ENCODE measurements at places on chromosomes 3 and 15.

GRCh38 chr15:79179108-79179561 lies 88.6 kb upstream of the RASGRF1 start:
- DNase-seq = no peak

DNA sequence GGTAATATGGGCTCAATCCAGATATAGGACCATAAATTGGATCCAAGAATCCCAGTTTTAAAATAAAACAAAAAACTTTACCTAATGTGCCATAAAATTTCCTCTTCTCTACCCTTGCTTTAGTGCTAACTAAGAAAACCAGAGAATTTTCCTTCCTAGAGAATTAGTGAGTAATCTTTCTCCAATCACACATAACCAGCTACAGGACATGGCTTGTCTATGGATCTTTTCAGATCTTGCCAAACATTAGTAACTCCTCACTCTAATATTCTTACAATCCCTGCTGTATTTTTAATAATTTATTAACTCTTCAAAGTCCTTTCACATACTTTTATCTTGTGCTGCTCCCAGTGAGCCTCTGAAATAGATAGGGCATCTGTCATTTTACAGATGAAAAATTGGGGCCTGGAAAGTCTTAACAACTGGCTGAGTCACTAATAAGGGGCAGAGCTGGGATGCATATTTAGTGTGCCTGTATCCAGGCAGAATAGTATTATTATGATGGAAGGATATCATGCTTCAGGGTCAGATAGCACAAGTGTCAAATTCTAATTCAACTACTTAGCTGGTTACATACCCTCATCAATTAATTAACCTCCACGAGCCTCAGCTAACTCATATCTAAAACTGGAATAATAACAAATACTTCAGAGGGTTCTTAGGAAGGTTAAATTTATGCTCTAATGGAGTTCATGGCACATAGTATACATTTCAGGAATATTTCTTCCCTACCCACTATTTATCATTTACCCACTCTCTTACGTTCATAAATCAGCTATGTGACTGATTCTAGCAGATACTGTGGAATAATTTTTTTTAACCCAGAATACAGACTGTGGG lies 5.6 kb downstream of the ZBED2 start:
- DNase-seq = no peak

DNA sequence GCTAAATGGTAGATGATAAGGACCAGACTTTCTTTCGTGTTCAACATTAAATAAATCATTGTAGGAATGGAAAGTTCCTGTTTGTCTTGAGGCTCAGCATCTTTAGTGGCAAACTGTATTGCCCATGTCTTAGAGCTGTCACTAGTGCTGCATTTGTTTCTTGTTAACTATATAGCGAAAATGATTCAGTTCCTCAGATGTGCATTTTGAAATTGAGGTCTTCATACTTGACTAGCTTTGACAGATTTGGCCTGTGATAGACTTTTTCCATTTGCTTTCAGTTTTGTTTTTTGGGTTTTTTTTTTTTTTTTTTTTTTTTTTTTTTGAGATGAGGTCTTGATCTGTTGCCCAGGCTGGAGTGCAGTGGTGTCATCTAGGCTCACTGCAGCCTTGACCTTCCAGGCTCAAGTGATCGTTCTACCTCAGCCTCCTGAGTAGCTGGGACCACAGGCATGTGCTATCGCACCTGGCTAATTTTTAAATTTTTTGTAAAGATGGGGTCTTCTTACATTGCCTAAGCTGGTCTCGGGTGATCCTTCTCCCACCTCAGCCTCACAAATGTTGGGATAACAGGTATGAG lies 9.5 kb upstream of the RPLP1 start:
- no peak for DNase-seq

GRCh38 chr3:69462022-69462825 lies 76.3 kb upstream of the FRMD4B start:
- no peak for DNase-seq

DNA sequence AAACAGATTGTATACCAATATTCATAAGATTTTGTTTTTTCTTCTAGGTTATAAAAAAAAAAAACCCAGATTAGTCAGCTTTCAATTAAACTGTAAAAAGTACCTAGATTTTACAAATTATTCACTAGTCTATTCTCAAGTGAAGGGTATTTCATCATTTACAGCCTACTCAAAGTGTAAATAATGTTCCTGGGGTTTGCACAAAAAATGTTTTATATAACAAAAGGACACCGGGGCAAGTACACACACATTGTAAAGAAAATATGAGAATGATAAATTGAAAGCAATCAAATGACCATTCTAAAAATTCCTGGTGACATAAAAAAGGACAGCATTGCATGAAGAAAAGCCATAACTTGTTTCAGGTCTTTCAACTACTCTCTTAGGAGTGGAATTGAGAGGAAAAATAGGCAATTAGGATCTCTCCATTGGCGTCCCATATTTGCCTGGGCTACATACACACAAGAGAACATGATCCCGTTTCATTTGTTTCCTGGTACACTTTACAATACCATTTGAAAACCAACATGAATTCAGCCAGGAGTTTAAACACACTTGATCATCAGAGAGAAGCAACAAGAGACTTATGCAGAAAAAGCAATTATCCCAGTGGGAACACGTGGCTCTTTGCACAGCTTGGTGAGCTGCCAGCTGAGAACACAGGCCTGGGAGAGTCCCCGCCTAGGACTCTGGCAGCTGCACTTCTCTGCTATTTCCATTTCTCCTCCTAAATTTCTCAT lies 1039.2 kb downstream of the ROBO1 start:
- DNase-seq = no peak

DNA sequence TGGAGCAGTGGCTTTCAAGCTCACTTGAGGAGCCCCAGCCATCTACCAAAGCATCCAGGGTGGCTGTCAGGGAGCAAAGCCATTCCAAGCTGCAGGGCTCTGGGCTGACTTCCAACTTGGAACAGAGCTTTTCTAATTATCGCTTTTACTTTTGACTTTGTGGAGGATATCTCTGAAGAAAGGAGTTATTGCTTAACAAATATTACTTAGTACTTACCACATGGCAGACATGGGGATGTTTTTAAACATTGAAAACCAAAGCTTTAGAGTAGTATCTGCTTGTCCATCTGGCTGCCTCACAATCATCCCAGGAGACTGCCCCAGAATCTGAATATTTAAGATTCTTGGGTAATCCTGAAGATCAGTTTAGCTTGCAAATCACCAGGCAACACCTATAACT lies 8.9 kb downstream of the TAGLN3 start:
- DNase-seq = no peak

DNA sequence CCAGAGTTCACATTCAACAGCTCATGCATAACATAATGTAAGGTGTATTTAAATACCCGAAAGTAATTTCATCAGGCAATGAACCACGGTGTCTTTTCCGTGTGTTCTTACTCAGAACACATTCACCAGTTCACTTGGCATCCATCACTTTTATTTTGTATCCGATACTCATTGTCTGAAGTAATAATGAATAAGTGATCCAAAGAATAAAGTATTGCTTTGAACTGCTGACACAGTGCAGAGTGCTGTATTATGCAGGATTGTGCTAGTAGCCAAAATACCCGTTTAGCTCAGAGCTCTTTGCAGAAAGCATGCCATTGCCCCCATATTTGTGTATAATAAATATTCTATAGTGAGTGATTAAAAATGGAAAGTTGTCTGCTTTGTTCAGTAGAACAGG lies 460.9 kb upstream of the KCNMB2 start:
- no peak for DNase-seq

DNA sequence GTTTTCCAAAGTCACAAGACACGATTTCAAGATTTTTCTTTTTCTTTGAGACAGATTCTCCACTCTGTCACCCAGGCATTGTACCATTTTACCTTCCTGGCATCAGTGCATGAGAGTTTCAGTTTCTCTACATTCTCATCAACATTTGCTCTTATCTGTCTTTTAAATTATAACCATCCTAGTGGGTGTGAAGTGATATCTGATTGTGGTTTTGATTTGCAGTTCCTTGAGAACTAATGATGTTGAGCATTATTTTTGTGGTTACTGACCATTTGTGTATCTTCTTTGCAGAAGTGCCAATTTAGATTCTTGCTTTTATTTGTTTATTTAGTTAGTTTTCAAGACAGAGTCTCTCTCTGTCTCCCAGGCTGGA lies 41.2 kb downstream of the ADIPOQ start:
- DNase-seq = no peak

GRCh38 chr3:188331166-188331565 lies 177.2 kb downstream of the LPP start:
- no peak for DNase-seq

DNA sequence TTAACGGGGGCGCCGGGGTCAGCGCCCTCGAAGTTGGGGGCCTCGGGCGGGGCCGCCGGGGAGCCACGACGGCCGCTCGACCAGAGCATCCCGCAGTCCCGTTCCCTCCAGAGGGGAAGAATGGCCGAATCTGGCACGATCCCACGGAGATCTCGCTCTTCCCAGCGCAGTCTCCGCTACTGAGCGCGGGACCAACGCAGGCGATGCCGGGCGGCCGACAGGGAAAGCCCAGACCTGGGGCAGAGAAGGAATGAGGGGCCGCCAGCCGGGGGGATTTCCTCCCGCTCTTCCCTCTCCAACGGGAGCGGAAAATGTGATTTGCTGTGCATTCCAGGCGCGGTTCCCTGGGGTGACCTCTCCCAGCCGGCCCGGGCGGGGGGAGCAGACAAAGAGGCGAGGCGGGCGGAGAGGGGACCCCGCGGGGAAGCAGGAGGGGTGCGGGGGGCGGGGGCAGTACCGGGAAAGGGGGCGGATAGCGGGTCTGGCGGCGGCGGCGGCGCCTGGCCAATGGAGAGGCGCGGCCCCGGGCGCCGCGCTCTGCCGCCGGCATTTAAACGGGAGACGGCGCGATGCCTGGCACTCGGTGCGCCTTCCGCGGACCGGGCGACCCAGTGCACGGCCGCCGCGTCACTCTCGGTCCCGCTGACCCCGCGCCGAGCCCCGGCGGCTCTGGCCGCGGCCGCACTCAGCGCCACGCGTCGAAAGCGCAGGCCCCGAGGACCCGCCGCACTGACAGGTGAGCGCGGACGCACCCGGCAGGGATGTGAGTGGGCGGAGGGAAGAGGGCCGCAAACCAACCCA lies at the start of gene GREM1:
TSS of gene GREM1 (plus strand) at position 579 of the 801 bp plus-strand sequence. CDS start 12,687 bp downstream, outside the sequence.
- DNase-seq = no peak

DNA sequence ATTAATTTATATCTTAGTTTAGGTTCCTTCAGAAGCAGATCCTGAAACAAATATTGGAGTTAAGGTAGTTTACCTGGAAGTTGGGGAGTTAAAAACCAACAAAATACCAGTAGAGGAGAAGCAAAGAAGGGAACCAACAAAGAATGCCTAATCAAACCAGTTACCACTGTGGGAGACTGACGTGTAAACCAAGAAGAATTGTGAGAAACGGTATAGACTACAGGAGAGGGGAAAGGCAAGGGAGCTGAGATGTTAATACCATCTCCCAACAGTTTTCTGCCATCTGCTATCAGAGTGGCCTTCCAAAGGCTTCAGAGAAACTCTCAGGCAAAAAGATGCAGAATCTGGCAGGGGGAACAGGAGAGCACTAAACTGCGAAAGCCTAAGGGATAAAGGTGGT lies 53.5 kb downstream of the BFSP2 start:
- DNase-seq = no peak

- DNase-seq = no peak
Observed at GRCh38 chr15:56942118-56942517, 23.7 kb downstream of the TCF12 start.

GRCh38 chr3:150062492-150062891 lies 91.8 kb upstream of the PFN2 start:
- DNase-seq = no peak

DNA sequence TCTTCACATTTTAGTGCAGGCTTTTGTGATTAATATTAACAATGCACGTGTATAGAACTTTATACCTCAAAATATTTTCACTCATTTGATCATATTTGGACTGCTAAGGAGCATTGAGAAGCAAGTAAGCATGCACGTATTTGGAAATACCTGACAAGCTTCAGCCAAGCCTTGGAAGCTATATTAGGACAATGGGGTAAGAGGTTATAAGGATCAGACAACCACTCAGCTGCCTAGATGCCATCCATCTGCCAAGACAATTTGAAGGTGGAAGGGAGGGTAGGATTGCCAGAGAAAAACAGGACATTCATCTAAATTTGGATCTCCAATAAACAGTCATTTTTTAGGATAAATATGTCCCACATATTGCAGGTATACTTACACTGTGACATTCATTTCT lies 394.9 kb upstream of the CFAP20DC start:
- DNase-seq = no peak

Data from right renal cortex interstitium (tissue), 3 donors.